Activated CD8-positive, alpha-beta memory T cell treated with anti-CD3 and anti-CD28 coated beads for 48 hours (primary cell): ENCODE measurements at places on chromosomes 2 and 18.

DNA sequence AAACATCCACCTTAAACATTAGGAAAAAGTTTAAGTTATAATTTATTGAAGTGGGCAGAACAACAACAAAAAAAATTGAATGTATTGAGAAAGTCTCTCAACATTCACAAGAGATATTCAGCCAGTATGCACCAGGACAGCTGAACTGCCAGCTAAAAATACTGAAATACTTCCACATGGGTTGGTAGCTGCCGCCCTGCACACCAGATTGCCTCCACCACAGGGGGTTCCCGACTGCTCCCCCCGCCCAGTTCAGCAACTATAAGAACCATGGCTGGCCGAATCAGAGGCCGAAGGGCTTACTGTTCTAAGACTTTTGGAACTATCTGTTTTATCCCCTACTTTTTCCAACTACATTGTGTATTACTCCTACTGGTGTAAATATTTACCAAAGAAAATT is 150.0 kb upstream of the LRP1B start:
- no peak for DNase-seq

DNA sequence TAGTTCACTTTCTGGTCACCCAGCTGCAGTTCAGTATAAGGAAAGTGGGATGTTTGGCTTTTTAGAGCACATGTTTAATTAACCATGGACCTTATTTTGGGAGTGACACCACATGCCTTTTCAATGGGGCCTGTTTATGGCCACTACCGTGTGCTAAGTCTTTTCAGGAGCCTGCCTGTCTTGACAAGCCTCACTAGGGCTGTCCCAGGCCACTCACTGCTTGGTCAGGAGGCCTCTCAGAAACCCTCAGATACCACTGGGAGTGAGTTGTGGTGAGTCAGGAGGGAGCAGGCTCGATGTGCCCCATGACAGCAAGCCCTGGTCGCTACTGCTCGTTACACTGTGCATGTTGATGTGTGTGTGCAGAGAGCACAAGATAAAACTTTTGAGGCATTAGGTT is 123.0 kb downstream of the MAP4K4 start:
- DNase-seq, result no peak

DNA sequence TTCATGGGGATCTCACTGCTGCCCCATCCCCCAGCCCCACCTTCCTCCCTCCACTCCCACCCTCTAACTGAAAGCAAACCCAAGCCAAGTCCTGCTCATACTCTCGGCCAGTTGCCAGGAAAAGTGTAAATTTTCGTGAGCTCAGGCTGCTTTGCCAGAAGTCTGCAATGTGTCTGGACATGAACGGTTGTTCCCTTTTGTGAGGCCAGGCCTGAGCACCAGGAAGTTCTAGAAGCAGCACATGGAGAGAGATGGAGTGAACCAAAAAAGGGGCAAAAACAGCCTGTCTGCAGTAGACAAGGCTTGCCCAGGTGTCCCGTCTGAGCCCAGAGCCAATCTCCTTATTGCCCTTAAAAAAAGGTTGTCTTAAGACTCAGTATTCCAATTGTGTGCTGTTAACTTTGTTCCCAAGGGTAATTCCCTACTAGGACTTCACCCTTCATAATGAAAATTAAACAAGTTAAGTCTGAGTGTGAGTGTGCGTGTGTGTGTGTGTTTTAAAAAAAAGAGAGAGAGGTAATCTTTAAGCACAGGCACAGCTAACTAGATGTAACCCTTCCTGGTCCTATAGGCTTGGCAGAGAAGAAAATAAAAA is 247.1 kb downstream of the BCL11A start:
- DNase-seq, result no peak

- DNase-seq, result no peak
Observed at GRCh38 chr18:79545255-79545654, 134.3 kb upstream of the CTDP1 start.

DNA sequence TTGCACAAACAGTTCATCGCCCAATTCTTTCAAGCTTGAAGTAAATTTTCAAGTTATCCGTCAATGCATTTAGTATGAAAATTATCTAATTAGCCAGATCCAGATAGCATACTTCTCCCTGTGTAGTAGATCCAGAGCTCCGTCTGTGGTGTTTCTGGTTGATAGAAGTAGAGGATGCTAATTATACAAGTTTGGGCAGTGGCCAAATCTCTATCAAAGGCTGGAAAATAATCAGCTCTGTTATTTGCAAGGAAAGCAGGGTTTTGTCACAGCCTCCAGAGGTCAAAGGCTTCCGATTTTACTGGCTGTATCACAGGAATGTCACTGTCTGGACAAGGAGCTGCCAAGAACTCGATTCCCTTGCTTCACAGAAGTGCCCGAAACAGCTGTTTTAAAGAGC is 28.6 kb downstream of the LRRC30 start:
- DNase-seq, result no peak

DNA sequence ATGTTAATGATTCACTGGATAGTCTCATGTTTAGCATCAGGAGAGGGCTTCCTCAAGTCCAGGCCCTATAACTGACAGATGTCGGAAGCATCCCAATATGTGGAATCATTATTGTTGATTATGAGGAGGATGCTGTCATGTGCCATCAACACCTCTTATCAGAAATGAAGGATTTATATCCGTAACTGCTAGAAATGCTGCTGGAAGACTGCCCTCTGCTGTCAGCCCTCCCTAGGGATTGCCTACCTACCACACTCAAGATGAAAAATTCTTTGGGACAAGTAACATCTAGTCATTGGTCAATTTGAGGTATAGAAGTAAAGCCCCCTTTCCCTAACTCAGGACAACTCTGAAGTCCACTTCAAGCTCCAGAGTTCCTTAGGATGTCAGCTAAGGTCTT is 1166.5 kb upstream of the NXPH2 start:
- no peak for DNase-seq

GRCh38 chr18:10863026-10863425 is 286.3 kb downstream of the PIEZO2 start:
- no peak for DNase-seq

DNA sequence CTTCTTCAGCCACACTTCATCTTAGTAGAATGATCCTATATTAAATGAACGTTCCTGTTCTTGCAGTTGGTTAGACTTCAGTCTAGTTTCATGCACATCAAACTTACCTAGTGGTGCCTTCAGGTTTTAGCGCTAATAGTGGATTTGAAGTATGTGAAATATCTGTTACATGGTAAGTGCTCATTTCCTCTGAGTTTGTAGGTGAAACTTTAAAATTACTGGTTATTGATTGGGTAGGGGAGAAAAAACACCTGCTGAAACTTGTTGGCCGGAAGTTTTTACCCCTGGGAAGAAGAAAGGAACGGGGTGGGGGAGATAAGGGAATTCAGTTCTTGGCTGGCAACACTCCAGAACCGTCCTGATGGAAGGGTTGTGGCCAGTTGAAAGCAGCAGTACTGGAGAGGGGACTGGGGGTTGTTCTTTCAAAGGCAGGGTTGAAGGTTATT is 112.8 kb downstream of the SPTBN1 start:
- DNase-seq, result no peak

GRCh38 chr2:239927424-239927981 is 97.6 kb downstream of the NDUFA10 start:
- DNase-seq, result no peak

DNA sequence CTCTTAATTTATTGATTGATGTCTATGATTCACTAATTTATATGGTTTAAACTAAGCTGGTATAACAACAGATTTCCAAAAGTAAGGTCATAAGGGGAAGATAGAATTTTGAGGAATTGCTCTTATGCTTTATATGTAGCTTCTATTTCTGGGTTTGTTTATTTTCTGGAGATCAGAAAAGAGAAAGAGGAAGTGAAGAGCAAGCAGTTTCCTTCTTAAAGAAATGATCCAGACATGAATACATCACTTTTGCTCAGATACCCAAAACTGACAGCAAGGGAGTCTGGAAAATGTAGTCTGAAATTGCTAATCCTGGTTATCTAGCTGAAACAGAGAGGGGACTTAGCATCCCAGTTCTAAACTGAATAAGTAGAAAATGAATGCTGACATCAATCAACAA is 912.5 kb upstream of the CRIM1 start:
- DNase-seq, result no peak

GRCh38 chr2:134368009-134368817 is 114.3 kb downstream of the MGAT5 start:
- no peak for DNase-seq

GRCh38 chr2:235746257-235746934 is 252.6 kb downstream of the AGAP1 start:
- no peak for DNase-seq

- no peak for DNase-seq
Observed at GRCh38 chr18:75418293-75419005, 9.1 kb downstream of the SMIM21 start.

DNA sequence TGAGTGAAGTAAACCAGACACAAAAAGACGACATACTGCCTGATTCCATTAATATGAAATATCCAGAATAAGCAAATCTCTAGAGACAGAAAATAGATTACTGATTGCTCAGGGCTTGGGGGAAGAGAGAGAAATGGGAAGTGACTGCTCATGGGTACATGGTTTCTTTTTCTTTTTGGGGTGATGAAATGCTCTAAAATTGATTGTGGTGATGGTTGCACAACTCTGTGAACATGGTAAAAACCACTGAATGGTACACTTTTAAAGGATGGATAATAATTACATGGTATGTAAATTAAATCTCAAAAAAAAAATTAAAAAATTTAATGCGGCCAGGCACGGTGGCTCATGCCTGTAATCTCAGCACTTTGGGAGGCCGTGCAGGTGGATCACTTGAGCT is 39.3 kb downstream of the RPL31 start:
- no peak for DNase-seq

DNA sequence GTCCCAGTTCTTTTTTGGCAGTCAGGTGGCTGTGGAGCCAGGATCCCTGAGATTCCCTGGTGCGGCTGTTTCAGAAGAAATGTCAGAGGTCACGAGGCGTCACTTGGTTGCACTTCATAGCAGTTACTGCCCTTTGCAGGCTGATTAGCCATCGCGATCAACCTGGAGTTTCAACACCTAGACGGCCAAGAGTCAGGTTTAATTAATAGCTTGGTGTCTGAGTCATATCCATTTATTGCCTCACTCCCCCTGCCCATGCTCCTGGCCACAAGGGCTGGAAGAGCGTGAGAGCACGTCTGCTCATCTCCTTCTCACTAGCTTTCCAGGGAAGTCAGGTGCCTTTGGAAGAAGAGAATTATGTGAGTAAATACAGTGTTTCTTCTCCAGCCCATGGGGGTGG is 552.3 kb downstream of the TSN start:
- DNase-seq, result no peak

GRCh38 chr2:170123593-170123992 is 54.4 kb upstream of the MYO3B start:
- DNase-seq, result no peak

DNA sequence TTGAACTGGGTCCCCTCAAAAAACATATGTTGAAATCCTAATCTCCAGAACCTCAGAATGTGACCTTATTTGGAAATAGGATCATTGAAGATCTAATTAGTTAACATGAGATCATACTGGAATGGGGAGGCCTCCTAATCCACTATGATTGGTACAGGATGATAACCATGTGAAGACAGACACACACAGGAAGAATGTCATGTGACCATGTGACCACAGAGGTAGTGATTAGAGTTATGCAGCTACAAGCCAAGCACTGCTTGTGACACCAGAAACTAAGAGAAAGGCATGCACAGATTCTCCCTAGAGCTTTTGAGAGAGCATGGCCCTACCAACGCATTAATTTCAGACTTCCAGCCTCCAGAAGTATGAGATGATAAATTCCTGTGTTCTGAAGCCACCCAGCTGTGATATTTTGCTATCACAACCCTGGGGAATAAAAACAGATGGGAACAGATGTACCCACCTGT is 47.0 kb upstream of the TGIF1 start:
- DNase-seq, result no peak

DNA sequence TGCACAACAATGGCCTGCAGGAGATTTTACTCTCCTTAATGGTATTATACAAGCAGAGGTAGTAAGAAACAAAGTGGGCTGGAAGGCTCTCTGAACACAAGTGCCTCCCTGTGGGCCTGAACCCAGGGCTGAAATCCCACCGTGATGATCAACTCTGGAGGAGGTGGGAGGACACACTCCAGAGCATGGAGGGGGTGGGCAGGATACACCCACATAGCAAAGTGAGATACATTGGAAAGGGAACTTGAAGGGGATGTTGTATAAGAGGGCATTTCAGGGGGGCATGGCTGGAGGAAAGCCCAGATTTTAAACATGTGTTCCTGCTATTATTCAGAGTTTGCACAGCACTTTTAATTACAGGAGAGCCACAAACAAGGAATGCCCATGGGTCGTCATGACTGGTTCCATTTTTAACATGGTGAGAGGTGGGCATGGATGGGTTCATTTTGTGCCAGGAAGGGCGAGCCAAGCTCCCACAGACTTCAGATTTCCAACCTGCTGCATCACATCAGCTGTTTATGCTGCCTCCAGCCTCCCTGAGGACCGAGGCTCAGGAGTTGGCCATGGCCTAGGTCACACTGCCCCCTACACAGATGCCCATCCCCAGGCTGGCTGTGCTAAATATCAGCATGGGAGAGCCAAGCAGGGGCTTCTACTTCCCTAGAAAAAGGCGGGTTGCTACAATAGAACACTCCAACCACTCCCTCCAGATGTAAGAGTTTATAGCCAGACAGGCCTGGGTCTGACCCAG is 416.2 kb upstream of the ID2 start:
- DNase-seq, result no peak

GRCh38 chr2:13667415-13667757 is 950.6 kb downstream of the TRIB2 start:
- DNase-seq, result no peak

- no peak for DNase-seq
Observed at GRCh38 chr2:54109848-54110247, 5.6 kb upstream of the ACYP2 start.

GRCh38 chr18:59966913-59967312 is 67.1 kb downstream of the PMAIP1 start:
- no peak for DNase-seq
